Vein endothelial cell (primary cell): ENCODE measurements at places on chromosomes 4 and X. TPM values are rescaled to one million over a fixed set of nuclear protein-coding genes. Genes with fewer than 3 reads are reported as not detected.

Gene ETDB
- not detected in 2 replicates for total RNA-seq

Gene SH2D1A
- not detected in 2 replicates for total RNA-seq

Gene FAM184B
- total RNA-seq, result not detected in 2 replicates

Gene TMSB4X
- total RNA-seq, result 6,448 and 9,042 TPM in 2 replicates

Gene NUDT9
- total RNA-seq, result 12.7 and 17.3 TPM in 2 replicates

Gene VGLL1
- not detected in 2 replicates for total RNA-seq

Gene CCDC149
- total RNA-seq, result 12.1 and 13.4 TPM in 2 replicates

Gene SLC2A9
- 0.38 and 1.3 TPM in 2 replicates for total RNA-seq

Gene WDR19
- total RNA-seq, result 12.8 and 16.0 TPM in 2 replicates

Gene MTMR8
- 0.65 and 0.86 TPM in 2 replicates for total RNA-seq

Gene HTR2C
- total RNA-seq, result not detected in 2 replicates

Gene GLRA3
- not detected in 2 replicates for total RNA-seq

Gene TEC
- total RNA-seq, result 0.65 and 1.1 TPM in 2 replicates
